ENCODE measurements at places on chromosomes 11 and 22.

DNA sequence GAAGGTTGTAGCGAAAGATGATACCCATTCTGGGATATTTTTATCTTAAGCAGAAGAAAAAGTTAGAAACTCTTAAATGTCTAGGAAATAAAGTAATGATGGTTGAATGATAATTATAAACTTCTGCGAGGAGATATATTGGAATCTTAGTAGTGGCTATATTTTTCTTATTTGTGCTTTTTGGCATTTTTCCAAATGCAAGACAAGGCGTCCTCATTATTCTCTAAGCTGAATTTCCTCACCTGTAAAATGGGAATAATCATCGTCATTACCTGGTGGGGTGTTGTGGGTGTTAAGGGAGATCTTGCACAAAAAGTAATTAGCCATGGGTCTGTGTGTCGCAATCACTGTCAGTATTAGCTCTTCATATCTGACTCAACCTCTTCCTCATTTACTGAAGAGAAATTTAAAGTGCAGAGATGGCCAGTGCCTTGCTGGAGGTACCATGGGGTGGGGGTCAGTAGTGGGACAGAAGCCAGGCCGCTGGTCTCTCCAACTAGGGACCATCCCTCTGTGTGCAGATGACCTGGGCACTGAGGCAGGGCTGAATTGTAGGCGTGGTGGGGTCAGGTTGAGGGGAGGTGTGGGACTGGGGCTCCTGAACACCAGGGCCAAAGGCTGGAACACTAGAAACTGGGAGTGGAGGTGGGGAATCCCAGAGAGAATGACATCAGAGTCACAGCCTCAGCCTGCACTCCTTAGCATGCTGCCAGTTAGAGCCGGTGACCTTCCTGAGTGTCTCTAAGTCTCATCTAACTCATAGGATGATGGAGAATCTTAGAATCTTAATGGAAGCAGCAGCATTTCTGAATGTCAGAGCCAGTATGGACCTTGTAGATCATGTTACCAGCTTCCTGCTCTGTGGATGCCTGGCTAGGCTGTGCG, 4.1 kb downstream of the PITPNM1 start:
- no peak for DNase-seq

- DNase-seq: no peak
These were observed 101.7 kb downstream of the TEAD1 start for GRCh38 chr11:12775955-12776354.

DNA sequence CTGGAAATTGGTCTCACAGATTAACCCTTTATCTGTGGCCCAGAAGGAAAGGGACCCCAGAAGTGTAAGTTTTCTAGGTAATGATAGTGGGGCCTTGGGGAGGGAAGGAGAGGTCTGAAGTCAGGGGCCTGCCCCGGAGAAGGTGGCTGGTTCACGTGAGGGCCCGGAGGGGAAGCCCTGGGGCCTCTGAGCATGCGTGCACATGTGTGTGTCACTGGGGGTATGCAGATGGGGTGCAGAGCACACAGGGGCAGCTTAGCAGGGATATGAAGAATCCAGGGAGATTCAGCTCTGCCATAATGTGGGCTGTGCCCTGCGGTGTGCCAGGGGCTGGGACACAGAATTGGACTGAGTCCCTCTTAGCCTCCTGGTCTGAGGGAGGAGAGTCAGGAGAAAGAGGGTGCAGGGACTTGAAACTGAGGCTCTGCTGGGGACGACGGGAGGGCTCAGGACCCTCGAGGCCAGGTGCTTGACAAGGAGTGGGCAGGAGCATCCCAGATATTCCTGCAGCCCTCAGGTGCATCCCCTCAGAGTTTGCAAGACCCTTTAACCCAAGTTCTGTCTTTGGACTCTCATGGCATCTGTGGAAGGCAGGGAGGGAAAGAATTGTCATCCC, 15.5 kb downstream of the MYO7A start:
- DNase-seq: no peak

DNA sequence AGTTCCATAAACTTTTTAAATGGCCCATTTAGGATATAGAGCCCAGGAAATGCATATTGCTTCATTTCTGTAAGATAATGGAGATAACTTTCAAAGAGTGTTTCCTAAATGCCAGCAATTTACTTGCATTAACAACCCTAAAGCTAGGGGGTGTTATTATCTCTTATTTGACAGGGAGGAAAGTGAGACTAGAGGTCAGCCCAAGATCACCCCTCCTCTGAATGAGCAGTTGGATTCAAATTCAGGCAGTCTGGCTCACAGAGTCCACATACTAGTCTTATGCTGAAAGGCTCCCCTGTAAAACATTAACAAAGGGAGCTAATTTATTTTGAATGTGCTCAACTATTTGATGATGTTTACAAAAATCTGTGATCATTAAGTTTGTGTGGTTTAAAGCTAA, 49.9 kb upstream of the TRIM77 start:
- DNase-seq: no peak

- DNase-seq: no peak
These were observed 76.8 kb upstream of the CCND1 start for GRCh38 chr11:69563946-69564775.

GRCh38 chr11:88555829-88556202, 218.3 kb upstream of the CTSC start:
- no peak for DNase-seq

DNA sequence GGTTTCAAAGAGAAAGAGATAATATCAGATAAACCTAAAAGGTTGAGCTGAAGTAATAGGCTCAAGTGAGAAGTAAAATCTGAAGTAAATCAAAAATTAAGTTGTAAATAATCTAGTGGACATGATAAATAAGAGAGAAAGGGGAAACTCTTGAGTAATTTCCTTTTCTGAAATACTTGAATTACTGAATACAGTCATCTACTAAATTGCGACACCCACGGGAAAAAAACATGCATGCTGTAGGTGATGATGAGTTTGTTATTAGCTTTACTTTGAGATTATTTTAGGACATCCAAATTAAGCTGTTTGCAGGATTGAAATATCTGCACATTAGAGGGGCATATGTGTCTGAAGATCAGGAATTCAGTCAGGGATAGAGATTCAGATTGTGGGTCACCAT, 50.0 kb upstream of the CARD18 start:
- no peak for DNase-seq

DNA sequence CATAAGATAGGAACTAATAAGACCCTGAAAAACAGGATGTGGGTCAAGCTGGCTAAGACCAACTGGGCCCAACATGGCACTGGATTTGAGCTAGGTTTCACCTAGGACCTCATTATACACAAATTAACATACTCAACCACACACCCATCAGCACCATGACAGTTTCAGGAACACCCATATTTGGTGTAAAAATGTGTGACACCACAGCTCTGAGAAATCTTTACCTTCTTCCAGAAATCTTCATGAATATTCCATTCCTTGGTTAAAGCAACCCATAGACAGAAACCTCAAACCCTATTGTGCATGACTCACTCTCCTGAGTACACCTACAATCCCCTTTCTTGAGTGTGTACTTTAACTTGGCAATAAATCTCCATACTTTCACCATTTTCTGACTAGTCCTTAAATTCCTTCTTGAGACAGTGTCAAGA, 378.8 kb downstream of the DYNC2H1 start:
- DNase-seq: no peak

GRCh38 chr22:38868286-38868721, 3.7 kb downstream of the CBX6 start:
- DNase-seq: no peak

- no peak for DNase-seq
These were observed 92.1 kb downstream of the BCR start for GRCh38 chr22:23272371-23272770.

DNA sequence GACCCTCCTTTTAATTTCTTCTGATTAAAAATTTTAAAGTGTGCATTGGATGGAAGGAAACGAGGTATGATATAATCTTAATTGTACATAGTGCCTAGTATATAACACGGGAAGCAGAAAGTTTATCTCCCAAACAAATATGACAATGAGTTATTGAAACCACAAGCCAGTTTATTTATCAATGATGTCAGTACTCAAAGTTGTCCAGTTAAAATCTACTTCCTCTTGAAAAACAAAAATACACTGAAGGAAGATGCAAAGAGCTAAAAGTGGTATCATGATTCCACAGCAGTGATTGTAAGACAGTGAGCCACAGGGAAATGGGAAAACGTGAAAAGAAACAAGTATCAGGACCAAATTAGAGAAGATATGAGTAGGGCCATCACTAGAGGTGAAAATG, 18.8 kb upstream of the OR5B21 start:
- no peak for DNase-seq

GRCh38 chr11:61815790-61816735, 740 bp downstream of the FADS1 start:
- peak; percentile 76 for DNase-seq

- DNase-seq: no peak
These were observed 126.4 kb upstream of the ZBED5 start for GRCh38 chr11:10984250-10984649.

DNA sequence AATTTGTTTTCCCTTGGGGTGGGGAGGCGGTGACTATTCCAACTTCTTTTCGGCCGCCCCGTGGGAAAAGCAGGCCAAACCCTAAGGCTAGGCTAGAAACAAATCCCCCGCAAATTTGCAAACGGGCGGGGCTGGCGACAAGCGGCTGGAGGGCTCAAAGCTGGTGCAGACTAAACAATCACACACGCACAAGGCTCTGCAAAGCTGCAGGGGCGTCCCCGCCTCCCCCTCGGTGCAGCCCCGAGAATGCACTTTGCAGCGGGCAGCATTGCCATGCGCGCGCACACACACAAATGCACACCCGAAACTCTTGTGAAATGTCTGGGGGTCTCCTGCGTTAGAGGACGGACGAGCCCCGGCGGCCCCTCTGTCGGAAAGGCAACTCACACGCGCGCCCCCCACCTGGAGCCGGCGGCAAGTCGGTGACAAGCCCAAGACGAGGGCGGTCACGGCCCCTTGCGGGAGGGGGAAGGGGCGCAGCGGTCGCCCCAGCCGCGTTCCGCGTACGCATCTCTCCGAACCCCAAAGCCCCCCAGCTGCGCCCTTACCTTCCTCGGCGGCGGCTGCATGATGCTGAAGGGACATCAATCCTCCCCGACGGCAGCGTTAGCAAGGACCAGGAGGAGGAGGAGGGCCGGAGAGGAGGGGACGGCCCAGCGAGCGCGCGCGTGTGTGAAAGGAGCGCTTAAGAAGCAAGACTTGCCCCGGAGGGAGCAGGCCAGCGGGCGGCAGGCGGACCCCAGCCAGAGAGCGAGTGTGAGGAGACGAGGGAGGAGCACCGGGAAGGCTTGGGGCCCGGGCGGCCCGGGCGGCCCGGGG, 600 bp downstream of the FCHSD2 start:
- DNase-seq: peak; percentile 72

DNA sequence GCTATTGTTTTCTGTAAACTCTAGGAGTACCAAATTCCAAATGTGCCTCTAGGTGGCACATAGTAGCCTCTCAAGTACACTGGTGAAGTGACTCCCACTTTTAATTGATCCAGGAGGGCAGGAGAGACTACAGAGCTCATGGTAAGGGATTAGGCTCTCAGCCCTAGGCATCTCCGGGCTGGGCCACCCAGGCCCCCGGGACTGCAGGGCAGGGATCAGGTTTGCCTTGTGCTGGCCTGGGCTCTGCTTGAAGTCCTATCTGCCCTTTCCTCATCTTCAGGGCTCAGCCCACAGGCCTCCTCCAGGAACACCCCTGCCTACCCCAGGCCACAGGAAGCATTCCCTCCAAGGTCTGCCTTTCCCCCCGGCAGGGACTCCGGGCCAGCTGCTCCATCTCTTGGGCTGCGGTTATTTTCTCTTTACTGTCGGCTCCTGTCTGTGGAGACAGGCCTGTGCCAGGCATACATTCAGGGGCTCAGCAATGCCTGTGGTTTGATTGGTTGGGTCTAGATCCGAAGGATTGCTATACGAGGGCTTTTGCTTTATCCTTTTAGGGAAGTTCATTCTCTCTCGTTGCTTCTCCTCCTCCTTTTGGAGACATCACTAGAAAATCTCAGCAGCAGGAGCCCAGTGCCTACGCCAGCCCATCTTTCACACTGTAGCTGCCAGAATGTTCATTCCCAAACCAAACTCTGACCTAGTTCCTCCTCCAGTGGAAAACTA, 32.8 kb downstream of the PARVA start:
- peak; percentile 52 for DNase-seq

DNA sequence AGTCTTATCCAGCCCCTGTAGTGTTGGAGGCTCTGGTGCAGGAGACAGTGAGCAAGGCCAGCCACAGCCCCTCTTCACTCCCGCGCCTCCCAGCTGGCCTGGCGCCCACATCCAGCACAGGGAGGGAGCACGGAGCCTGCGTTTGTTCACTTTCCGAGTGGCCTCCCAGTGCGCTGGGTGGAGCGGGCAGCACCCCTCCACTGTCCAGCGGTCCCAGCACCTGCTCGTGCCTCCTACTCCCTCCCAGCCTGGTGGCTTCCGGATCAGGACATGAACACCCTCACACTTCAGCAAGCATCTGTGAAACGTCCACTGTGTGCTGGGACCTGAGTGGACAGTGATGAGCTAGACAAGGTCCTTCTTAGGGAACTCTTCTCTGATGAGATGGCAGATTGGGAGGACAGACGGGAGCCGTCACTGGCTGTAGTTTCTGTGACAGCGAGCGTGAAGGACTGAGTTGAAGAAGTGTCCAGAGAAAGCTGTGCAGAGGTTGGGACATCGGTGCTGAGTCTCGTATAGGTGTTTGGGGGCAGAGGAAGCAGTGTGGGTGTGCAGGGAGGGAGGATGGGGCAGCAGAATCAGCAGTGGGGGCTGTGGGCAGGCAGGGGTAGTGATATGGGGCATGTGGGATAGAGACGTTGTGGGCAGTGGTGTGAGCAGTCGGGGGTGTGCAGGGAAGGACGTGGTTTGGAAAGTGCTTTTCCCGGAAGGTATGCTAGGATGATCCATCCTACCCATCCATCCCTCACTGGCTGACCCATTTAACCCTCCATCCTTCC, 256.8 kb downstream of the TBC1D22A start:
- peak; percentile 51 for DNase-seq

DNA sequence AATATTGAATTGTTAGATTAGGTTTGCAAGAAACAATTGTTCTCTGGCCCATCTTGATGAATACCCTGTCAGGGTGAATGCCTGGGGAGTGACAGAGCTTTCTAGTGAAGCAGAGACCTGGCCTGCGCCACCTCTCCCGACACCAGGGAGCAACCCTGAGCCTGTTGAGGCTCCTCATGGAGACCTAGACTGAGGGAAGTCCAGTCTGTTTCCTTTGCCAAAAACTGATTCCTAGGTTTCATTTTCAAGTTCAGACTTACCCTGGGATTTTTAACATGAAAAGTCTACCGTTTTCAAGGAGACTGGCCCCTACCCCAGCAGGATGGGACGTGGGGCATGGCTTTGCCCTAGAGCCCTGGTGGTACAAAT, 173.7 kb upstream of the SORL1-AS1 start:
- DNase-seq: no peak

- no peak for DNase-seq
These were observed 163.8 kb downstream of the SWAP70 start for GRCh38 chr11:9827708-9828107.

DNA sequence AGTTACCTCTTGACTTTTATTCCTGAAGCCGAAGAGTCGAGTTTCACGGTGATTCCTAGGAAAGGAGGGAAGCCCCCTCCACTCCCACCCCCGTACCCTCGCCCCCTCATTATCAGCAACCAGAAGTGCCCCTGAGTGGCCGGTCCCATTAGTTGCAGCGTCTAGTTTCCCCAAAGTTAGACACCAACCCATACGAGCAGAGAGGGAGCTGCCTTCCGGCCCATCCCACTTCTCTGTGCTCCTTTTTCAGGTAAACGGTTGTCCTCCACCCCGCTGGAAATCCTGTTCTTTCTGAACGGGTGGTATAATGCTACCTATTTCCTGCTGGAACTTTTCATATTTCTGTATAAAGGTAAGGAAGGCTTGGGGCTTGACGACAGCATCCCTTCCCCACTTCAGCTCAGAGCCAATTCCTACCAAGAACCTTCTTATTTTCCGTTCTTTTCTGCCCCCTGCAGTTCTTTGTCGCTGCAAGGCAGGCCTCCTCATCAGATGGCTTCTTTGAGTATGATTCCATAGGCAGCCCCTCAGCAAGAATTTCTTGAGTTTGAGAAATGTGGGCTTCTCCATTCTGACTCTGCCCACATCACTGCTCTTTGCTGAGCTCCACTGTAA, 701 bp downstream of the TMEM216 start:
- no peak for DNase-seq

Measured in uterus (tissue), 4 donors.